NCI-H1436 treated with DMSO at 0.1 percent for 48 hours (cell line): ENCODE measurements at places on chromosomes 16 and 17.

GRCh38 chr16:19808061-19808641 is 76.5 kb downstream of the GPRC5B start:
- no peak for DNase-seq

GRCh38 chr17:43526886-43527648 is 19.1 kb downstream of the ETV4 start:
- DNase-seq = no peak

- DNase-seq = no peak
Observed at GRCh38 chr17:29909236-29910003, 20.6 kb downstream of the SSH2 start.

DNA sequence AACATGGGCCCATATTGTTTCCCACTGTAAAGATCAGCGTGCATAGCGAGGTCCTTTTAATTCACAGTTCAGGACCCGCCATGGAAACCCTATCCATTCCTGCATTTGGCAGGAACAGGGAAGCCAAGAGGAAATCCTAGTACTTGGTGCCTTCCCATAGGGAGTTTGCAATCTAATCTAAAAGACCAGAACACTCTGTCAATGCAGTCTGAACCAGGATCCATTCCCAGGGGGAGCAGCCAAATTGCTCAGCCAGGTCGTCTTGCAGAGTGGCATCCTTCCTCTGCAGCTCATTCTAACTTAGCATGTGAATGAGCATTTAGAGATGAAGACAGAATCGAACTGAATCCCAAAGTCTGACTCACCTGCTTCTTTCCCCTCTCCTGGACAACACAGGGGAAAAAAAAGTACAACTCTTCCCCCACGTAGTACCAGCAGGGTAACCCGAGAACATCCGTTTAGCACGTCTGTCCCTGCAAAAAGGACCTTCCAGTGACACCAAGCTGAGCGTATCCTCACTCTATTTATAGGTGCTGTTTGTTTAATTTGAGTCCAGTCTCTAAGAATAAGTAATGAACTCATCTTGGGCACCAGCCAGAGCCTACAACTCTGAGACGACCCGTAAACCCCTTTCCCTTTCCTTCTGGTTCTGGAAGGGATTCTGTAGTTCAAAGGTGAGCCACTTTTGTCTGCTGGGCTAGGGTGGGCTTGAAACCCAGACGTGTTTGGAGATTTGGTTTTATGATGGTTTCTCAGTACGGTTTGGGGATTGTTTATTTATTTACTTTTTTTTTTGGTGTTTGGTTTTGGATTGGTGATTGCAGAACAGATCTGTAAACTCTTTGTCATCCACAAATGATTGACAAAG is 74.5 kb downstream of the ERCC4 start:
- no peak for DNase-seq

GRCh38 chr16:10987361-10988163 is 43.2 kb downstream of the CLEC16A start:
- DNase-seq = no peak

GRCh38 chr17:72425133-72425793 is 304.4 kb downstream of the SOX9 start:
- no peak for DNase-seq

GRCh38 chr17:16123531-16123930 is 91.8 kb downstream of the NCOR1 start:
- no peak for DNase-seq

GRCh38 chr16:24980077-24980793 is 34.9 kb downstream of the ARHGAP17 start:
- DNase-seq = no peak

DNA sequence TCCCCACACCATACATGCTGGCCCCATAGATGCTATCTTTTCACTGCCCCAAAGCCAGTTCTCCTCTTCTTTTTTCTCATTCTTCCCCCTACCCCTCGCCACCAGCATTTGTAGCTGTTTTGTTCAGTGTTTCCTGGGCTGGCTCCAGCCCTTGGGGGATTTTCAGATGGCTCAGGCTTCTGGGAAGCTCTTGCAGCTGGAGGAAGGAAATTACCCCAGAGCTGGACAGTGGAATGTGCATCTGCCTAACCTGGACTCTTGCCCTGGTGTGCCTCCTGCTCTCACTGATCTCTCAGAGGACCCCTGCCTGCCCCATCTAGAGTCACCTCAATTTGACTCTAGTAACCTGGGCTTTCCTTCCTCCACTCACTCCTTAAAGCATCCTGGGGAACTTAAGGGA is 82.8 kb downstream of the MYH13 start:
- no peak for DNase-seq

DNA sequence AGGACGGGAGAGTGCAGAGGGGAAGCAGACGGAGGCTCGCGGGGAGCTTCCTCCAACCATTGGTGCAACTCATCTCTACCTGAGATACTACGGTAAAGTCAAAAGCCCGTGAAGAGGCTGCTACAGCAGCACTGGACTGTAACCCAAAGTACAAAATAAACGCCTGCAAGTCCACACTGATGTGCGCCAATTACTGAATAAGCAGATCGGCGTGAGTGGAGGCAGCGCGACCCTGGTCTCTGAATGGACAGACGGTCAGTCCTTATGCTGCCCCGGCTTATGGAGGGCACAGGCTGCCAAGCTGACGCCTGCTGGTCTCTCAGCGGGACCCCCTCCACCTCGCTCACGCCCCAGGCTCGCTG is 58.5 kb downstream of the LMF1 start:
- no peak for DNase-seq

DNA sequence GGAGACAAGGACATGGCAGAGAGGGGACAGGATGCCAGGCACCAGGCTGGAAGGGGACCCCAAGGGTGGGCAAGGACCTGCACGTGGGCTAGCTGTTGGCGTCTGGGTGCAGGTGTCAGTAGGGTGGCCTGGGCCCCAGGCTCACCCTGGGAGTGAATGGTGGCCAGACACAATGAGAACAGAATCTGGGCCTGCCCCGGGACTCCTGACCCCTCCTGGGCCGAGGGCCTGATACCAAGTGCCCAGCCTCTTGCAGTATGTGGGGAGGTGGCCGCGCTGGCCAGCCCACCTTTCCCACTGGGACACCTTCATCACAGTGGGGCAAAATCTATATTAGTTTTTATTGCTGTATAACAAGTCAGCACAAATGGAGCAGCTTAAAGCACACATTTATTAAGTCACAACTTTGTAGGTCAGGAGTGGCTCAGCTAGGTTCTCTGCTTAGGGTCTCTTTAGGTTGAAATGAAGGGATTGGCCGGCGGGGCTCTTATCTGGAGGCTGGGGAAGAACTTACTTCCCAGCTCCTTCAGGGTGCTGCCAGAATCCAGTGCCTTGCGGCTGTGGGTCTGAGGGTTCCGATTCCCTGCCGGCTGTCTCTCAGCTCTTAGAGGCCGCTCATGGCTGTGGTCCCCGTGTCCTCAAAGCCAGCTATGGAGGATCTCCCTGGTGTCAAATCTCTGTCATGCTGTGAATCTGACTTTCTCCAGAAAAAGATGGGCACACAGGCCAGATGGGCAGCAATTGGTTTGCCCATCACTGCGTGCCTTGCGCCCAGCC is 3.6 kb downstream of the PRSS33 start:
- no peak for DNase-seq
